A549 treated with CORT108297 at 1 μM for 4 hours (cell line): ENCODE measurements at places on chromosomes 1 and 21. TPM values are rescaled to one million over a fixed set of nuclear protein-coding genes. Genes with fewer than 3 reads are reported as not detected.

PLEKHN1 gene
- total RNA-seq = 4.7 to 7.6 TPM (median 6.5 TPM) in 5 replicates

SAMD11 gene
- total RNA-seq = 16.5 to 38.7 TPM (median 35.5 TPM) in 5 replicates

CD5L gene
- total RNA-seq = not detected in 5 replicates

ZNF678 gene
- total RNA-seq = 0.88 to 1.9 TPM (median 1.6 TPM) in 5 replicates

LRRC39 gene
- 0.07 to 0.15 TPM (median 0.11 TPM) in 4 of 5 replicates, not detected in the other for total RNA-seq

TSPEAR gene
- not detected in 5 replicates for total RNA-seq

PTGS2 gene
- 5.6 to 13.3 TPM (median 7.0 TPM) in 5 replicates for total RNA-seq

NPHP4 gene
- 3.0 to 5.9 TPM (median 5.4 TPM) in 5 replicates for total RNA-seq

CFAP107 gene
- not detected in 5 replicates for total RNA-seq

HSF2BP gene
- total RNA-seq = 1.8 to 2.7 TPM (median 1.9 TPM) in 5 replicates

PLA2G2C gene
- total RNA-seq = not detected in 5 replicates

SGIP1 gene
- not detected in 5 replicates for total RNA-seq

OLFML3 gene
- 3.7 to 4.0 TPM (median 3.8 TPM) in 5 replicates for total RNA-seq

BTBD8 gene
- 0.35 to 0.77 TPM (median 0.64 TPM) in 5 replicates for total RNA-seq
